Mucosa of gallbladder (tissue), 1 donor: ENCODE measurements at places on chromosomes 16 and 17.
A peak's percentile ranks its signal among the peaks of the same experiment; 100 is the strongest.

DNA sequence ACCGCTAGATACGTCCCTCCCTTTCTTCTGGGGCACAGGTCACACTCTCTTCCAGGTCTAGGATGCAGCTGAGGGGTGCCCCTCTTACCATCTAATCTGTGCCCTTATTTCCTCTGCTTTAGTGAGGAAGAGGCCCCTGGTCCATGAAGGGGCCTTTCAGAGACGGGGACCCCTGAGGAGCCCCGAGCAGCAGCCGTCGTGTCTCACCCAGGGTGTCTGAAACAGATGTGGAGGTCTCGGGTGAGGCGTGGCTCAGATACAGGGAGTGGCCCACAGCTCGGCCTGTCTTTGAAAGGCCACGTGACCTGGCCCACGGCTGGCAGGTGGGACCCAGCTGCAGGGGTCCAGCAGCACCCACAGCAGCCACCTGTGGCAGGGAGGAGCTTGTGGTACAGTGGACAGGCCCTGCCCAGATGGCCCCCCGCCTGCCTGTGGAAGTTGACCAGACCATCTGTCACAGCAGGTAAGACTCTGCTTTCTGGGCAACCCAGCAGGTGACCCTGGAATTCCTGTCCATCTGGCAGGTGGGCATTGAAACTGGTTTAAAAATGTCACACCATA is 15.6 kb downstream of the SCGB1C2 start:
- DNase-seq, result no peak

DNA sequence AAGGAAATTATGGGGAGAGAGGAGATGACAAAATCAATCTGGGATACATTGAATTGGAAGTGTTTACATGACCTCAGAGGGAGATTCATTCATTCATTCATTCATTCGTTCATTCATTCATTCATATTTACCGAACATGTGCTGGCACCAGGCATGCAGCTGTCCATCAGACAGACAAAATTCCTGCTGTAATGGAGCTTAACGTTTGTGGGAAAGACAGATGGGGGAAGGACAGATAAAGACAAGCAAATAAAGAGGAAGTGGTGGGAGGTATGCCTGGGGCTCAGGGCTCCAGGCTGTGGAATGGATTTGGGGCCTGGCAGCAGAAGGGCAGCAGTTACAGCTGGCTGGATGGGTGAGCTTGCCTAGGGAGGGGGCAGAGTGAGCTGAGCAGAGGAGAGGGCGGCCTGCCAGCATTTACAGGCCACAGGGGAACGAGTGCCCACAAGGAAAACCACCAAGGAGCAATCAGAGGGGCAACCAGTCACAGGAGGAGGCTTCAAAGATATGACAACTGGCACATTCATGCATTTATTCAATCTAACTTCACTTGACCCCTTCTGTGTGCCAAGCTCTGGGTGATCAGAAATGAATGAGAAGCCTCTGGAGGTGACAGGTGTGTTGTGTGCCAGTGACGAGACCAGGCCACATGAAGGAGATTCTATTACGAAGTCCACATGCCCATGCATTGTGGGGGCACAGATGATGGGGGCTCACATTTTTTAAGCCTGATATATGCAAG is 48.5 kb downstream of the ARHGAP27 start:
- DNase-seq, result no peak

- DNase-seq, result no peak
These were observed 4.8 kb downstream of the NARF start for GRCh38 chr17:82463391-82463790.

GRCh38 chr16:86757704-86758040 is 179.3 kb downstream of the FOXL1 start:
- DNase-seq, result no peak

GRCh38 chr17:34235389-34236028 is 19.6 kb upstream of the CCL2 start:
- peak; percentile 51 for DNase-seq
